ENCODE measurements at places on chromosomes 7 and 10. TPM values are rescaled to one million over a fixed set of nuclear protein-coding genes. Genes with fewer than 3 reads are reported as not detected.

H2BK1 gene
- total RNA-seq, result 0.97 TPM

DNA sequence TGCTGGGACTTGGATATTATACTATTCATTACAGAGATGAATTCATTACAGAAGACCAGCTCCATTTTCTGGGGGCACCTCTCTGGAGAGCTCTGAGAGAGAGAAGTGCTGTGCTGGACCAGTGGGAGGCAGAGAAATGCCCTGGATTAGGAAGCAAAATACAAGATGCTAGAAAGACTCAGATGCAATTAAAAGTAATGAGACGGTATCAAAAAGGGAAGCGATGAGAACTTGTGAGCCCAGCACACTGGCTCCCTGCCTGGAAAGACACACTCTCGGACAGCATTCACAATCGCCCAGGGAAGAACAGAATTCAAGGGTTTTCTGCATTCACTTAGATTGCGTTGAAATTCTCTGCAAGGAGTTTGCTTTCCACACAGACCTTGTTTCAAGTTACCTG is 3.5 kb upstream of the FRAT2 start:
- H3K36me3 ChIP-seq, result peaks cover 13% of the 10 kb centered on the region
- no peaks in the 10 kb centered on the region for H3K27me3 ChIP-seq
- peaks cover 7% of the 10 kb centered on the region for H3K4me1 ChIP-seq
- H3K4me3 ChIP-seq, result peak overlapping the region; percentile 48

- no peak overlapping the region for H3K27ac ChIP-seq
- peaks cover 2% of the 10 kb centered on the region for H3K4me1 ChIP-seq
- no peak for DNase-seq
- H3K36me3 ChIP-seq, result no peaks in the 10 kb centered on the region
- no peak overlapping the region for H3K4me3 ChIP-seq
- H3K27me3 ChIP-seq, result no peaks in the 10 kb centered on the region
Observed at GRCh38 chr7:123639631-123640030, 16.0 kb upstream of the LMOD2 start.

DNA sequence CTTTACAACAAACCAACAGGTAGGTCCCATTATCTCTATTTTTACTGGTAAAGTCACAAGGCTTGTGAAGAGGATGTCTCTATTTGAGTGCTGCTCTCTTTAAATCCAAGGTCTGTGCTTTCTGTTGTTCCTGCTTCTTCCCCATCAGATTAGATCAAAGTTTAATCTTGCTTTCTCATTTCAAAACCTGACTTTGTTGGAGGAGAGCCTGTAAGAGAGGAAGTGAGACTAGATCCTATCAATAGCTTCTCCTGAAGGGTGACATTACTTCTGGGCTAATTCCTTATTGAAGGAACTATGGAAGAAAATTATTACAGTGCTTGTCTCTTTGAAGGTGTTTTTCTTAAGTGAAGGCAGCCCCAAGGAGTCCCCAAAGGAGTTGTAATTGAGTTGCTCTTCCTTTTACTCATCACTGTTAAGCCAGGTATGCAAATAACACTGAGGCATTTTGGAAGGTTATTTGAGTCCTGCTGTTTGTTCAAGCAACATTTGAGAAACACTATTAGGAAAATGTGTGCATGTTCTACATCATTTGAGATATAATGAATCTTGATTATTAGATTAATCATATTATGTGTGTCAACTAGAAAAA is 146.2 kb upstream of the MBL2 start:
- peaks cover 2% of the 10 kb centered on the region for H3K4me1 ChIP-seq
- H3K4me3 ChIP-seq, result no peak overlapping the region
- H3K27me3 ChIP-seq, result no peaks in the 10 kb centered on the region
- H3K27ac ChIP-seq, result no peak overlapping the region

GRCh38 chr10:93872375-93873158 is 21.2 kb upstream of the SLC35G1 start:
- H3K27ac ChIP-seq, result no peak overlapping the region
- H3K4me1 ChIP-seq, result peaks cover 4% of the 10 kb centered on the region
- no peaks in the 10 kb centered on the region for H3K36me3 ChIP-seq
- DNase-seq, result no peak
- no peak overlapping the region for H3K4me3 ChIP-seq
- H3K27me3 ChIP-seq, result no peaks in the 10 kb centered on the region

GRCh38 chr10:104209575-104210198 is 22.5 kb downstream of the CFAP43 start:
- H3K36me3 ChIP-seq, result no peaks in the 10 kb centered on the region
- DNase-seq, result peak; percentile 49

CELF2 gene
- total RNA-seq, result 28.7 TPM

COX19 gene
- total RNA-seq, result 12.3 TPM

DNA sequence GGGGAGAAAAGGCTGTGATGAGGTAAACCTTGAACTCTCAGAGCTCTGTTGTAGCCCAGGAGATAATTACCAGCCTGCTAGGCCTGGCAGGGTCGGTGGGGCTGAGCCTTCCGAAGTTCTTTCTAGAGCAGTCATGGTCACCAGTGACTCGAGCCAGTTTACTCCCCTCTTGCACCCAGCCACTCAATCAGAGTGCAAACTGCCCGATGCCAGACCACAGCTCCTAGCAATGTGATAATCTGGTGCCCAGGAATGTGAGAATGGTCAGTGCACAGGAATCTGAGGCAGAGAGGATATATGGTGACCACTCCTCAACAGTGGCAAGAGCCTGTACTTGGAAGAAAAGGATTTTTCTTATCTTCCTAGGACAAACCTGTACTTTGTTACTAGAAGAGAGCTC is 46.4 kb upstream of the KMT2E start:
- H3K36me3 ChIP-seq, result peaks cover 7% of the 10 kb centered on the region
- no peaks in the 10 kb centered on the region for H3K27me3 ChIP-seq
- no peak for DNase-seq
- H3K4me3 ChIP-seq, result no peak overlapping the region

GRCh38 chr7:34011696-34012095 is 106.4 kb downstream of the BMPER start:
- no peaks in the 10 kb centered on the region for H3K27me3 ChIP-seq
- DNase-seq, result no peak
- H3K27ac ChIP-seq, result no peak overlapping the region
- H3K4me3 ChIP-seq, result no peak overlapping the region
- no peaks in the 10 kb centered on the region for H3K36me3 ChIP-seq

LGI1 gene
- 1.2 TPM for total RNA-seq

LAMB4 gene
- not detected for total RNA-seq

GRCh38 chr10:94409021-94409657 is 6.8 kb downstream of the TBC1D12 start:
- no peak for DNase-seq
- no peaks in the 10 kb centered on the region for H3K4me1 ChIP-seq
- H3K4me3 ChIP-seq, result no peak overlapping the region
- H3K36me3 ChIP-seq, result no peaks in the 10 kb centered on the region
- H3K27me3 ChIP-seq, result no peaks in the 10 kb centered on the region

GRCh38 chr10:114301951-114302710 is 63.1 kb downstream of the VWA2 start:
- no peak overlapping the region for H3K27ac ChIP-seq
- DNase-seq, result no peak
- H3K27me3 ChIP-seq, result no peaks in the 10 kb centered on the region
- no peaks in the 10 kb centered on the region for H3K4me1 ChIP-seq

- H3K36me3 ChIP-seq, result peaks cover 19% of the 10 kb centered on the region
- no peak for DNase-seq
- no peaks in the 10 kb centered on the region for H3K4me1 ChIP-seq
- H3K27me3 ChIP-seq, result no peaks in the 10 kb centered on the region
- H3K4me3 ChIP-seq, result no peak overlapping the region
- H3K27ac ChIP-seq, result no peak overlapping the region
Observed at GRCh38 chr10:73076360-73077183, 20.1 kb downstream of the P4HA1 start.

DNA sequence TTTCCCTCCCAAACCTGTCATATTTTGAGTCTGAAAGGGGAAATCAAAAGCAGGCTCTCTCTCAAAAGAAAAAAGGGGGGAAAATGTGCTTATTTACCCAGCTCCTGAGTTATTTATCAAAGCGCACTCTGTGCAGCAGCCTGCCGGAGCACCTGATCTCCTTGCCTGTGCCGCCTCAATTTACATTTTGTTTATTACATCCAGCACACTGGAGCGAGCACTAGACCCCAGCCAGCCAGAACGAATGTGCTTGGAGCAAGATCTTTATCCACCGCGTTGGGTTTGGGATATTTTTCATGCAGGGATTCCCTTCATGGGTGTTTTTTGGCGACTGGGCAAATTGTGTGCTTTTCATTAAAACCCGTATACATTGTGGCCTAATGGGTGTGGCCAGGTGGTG is 161.9 kb upstream of the INSYN2A start:
- no peak overlapping the region for H3K4me3 ChIP-seq
- H3K27ac ChIP-seq, result no peak overlapping the region
- DNase-seq, result no peak
- 0 out of 2 replicates have a peak, but pooled peaks cover 2% of the 10 kb centered on the region for H3K4me1 ChIP-seq
- peaks cover 9% of the 10 kb centered on the region for H3K36me3 ChIP-seq

UPK3BL2 gene
- 4.6 TPM for total RNA-seq

GRCh38 chr7:44891372-44891771 is 6.0 kb upstream of the PURB start:
- no peak overlapping the region for H3K4me3 ChIP-seq
- no peak overlapping the region for H3K27ac ChIP-seq
- no peaks in the 10 kb centered on the region for H3K27me3 ChIP-seq
- no peak for DNase-seq
- H3K36me3 ChIP-seq, result no peaks in the 10 kb centered on the region

ODAD2 gene
- total RNA-seq, result 2.8 TPM

GRCh38 chr10:79142064-79142491 is 73.3 kb downstream of the ZMIZ1 start:
- H3K4me3 ChIP-seq, result no peak overlapping the region
- peaks cover 11% of the 10 kb centered on the region for H3K4me1 ChIP-seq
- no peak overlapping the region for H3K27ac ChIP-seq
- peaks cover 23% of the 10 kb centered on the region for H3K36me3 ChIP-seq
- H3K27me3 ChIP-seq, result no peaks in the 10 kb centered on the region
- no peak for DNase-seq

SHTN1 gene
- 21.3 TPM for total RNA-seq

- no peaks in the 10 kb centered on the region for H3K4me1 ChIP-seq
- H3K4me3 ChIP-seq, result no peak overlapping the region
- peak; percentile 76 for DNase-seq
- no peaks in the 10 kb centered on the region for H3K27me3 ChIP-seq
- no peak overlapping the region for H3K27ac ChIP-seq
Observed at GRCh38 chr10:86261941-86262687, 104.5 kb downstream of the GRID1 start.

DNA sequence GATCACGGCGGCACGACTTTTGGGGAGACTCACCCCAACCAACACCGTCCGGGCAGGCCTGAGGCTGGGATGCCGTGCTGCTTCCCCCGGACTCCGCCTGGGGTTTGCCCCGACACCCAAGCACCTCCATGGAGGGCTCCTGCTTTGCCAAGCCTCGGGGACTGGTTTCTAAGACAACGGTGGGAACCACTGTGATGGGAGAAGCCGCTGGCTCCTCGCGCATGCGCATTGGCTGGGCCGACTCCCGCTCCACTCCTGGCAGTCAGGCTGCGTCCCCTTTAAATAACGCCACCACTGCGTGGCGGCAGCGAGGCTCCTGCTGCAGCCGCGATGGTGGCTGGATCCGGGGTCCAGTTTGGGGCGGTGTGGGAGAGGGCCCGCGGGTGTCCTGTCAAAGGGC is 201.0 kb downstream of the ZNF716 start:
- DNase-seq, result no peak
- no peaks in the 10 kb centered on the region for H3K27me3 ChIP-seq
- peaks cover 32% of the 10 kb centered on the region for H3K36me3 ChIP-seq
- no peak overlapping the region for H3K4me3 ChIP-seq
